ENCODE measurements at places on chromosomes 11 and 22.

GRCh38 chr22:37996515-37997246, 12.3 kb upstream of the SOX10 start:
- no peak for DNase-seq

- DNase-seq: peak; percentile 5
These were observed 1125.0 kb downstream of the BRD1 start for GRCh38 chr22:48702573-48703264.

DNA sequence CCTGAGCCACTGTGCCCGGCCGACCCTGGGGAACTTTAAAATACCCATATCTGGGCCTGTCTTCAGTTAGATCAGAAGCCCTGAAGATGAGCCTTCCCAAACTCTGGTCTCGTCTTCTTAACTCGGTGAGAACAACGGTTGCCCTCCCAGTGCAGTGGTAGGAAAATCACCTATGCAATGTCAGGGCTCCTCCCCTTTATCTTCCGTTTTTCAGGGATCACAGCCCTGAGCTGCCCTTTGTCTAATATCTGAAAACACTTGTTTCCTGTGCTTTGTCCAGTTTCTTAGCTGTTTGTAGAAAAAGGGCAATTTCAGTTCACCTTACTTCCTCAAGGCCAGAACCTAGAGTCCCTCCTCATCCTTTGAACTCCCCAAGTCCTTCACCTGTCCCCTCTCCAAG, 9.4 kb downstream of the DRAP1 start:
- DNase-seq: no peak

DNA sequence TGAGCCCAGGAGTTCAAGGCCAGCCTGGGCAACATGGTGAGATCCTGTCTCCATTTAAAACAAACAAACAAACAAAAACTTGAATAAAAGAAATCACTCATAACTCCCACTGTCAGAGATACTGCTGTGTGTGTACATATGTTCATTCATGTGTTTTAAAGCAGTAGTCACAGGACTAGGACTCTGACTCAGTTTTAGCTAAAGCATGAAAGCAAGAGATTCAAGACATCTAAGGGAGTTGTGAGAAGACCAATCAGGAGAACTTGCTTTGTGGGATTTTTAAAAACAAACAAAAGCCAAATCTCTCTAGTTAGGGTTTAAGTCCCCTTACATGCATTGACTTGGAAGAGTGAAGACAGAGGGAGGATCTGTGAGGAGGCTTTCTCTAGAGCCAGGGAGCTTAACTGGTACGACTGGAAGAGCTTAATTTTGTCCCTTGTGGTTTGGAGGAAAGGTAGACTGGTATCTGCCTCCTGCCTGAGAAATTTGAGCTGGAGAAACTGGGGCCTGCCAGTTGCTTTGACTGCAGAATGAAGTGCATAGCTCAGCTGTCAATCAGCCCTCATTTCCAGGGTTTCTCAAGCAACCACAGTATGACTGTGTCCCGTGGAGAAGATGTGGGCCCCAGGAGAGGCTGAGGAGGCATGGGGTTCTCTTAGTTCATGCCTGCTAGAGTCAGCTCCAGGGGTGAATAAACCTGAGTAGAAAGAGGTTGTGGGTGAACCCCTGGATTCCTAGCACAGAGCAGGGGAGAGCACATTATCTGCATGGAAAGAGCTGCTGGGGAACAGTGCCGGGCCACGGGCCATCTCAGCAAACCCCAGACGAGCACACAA, 30.6 kb downstream of the EXPH5 start:
- DNase-seq: no peak

GRCh38 chr11:44791316-44791925, 64.7 kb downstream of the TSPAN18 start:
- no peak for DNase-seq

DNA sequence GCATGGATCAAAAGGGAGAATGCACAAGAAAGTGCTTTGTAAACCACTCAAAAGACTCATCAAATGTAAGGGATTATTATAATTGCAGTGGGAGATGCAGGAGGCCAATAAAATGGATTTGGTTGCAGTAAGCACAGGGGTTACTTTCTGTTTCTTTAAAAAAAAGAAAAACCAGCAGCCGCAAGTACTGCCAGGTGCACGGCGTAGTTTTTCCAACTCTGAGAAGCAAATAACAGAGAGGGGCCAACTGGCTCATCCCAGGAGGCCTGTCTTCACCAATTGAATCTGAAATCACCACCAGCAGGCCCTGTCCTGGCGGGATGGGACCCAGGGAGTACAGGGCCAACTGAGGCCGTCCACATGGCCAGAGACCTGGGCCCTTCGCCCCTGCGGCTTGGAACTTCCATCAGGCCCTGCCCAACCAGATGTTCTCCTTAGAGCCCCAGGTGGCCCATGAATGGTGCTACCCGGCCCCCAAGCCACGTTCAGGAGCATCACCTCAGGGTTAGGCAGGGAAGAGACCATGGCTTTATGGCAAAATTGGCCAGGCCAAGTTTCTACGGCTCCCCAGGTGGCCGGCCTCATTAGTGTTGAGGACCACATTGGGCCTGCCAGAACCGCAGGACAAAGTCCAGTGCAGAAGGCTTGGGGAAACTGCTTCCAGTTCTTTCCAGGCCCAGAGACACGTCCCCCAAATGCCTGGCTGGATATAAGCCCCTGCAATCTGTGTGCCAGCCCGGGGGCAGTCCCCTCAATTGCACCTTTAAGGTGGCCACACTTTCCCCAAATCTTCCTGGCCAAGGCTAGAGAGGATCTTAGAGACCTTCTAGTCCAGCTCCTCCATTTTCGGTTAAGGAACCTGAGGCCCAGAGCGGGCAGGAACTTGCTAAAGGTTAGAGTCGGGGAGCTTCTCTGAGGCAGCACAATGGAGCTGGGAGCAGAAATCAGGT, 61.7 kb downstream of the CHRDL2 start:
- no peak for DNase-seq

DNA sequence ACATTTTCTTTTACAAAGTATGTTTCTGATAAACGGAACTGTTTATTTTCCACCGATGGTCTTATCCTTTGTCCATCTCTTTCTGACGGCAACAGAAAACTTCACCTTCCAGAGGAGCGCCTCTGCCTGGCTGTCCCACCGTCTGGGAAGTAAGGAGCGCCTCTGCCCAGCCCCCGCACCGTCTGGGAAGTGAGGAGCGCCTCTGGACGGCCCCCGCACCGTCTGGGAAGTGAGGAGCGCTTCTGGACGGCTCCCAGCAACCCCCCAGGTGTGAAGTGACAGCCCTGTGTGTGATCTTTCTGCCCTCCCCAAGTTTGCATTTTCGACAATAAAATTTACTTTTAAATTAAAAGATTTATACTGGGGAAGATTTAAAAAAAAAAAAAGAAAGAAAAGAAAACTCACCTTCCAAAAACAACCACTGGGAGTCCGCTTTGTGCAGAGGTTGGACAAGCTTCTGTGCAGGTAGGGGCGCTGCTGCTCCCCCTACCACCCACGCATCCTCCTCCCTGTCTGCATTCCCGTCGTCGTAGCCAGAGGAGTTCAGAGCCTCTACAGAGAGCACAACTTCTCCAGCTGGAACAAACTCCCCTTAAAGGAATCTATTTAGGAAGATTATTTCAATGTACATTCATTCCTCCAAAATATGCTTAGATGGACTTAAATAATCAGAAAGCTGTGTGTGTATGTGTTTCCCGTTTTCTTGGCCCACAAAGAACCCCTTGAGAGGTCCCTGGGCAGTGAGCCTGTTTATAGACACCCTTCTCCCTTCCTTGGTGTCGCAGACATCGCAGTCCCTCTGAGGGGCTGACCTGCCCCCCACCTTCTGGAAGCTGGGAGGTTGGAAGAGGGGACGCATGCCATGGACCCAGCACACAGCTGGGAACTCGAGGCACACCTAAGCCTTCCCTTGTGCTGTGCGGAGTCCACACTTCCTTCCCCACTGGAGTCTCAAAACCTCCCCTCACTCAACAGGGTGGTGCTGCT, 849 bp upstream of the APOBEC3B start:
- no peak for DNase-seq

GRCh38 chr11:23991165-23991539, 505.7 kb upstream of the LUZP2 start:
- DNase-seq: no peak

GRCh38 chr22:44224166-44224565, 43.4 kb downstream of the PARVG start:
- DNase-seq: no peak

GRCh38 chr11:86699040-86699791, 26.8 kb upstream of the ME3 start:
- DNase-seq: peak; percentile 36
